ENCODE measurements at places on chromosomes 1 and 21.

GRCh38 chr1:121458291-121459048 lies 273.7 kb downstream of the SRGAP2C start:
- DNase-seq = no peak

DNA sequence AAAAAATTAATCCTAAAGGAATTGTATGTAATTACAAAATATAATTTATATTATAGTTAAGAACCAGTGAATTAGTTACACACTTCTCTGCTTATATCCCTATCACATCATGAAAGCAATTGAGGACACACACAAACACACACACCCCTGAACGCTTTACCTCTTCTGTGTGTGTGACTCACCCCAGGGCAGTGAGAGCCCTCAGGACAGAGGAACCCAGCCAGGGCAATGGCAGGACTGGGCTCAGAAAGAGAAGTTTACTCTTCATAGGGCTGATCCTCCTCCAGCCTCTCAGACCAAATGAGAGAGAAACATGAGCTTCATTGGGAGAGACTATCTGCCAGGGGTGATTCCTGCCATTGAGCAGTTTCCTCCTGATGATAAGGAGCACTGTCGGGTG lies 38.1 kb downstream of the SLC44A3 start:
- no peak for DNase-seq

DNA sequence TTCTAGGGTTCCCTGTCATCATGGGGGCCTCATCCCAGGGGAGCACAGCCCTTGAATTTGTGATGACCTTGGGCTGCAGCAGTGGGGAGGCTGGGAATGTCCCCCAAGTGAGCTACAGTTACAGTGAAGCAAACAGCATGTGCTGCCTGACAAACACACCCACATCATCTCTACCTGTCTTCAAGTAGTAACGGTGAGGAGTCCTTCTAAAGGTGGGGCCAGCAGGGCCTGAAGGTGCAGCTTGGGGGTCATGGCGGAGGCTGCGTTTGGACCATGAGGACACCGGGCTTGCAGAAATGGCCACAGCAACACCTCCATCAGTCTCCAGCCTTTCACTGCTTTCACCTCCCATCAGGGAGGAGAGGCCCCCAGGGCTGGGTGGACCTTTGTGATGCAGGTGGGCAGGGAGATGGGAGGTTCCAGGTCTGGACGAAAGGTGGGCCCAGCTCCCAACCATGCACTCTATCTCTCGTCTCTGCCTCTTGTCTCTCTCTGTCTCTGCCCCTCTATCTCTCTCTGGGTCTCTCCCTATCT lies 55.7 kb downstream of the WNT9A start:
- DNase-seq = no peak

GRCh38 chr21:33490991-33491372 lies 534 bp downstream of the DNAJC28 start:
- no peak for DNase-seq

DNA sequence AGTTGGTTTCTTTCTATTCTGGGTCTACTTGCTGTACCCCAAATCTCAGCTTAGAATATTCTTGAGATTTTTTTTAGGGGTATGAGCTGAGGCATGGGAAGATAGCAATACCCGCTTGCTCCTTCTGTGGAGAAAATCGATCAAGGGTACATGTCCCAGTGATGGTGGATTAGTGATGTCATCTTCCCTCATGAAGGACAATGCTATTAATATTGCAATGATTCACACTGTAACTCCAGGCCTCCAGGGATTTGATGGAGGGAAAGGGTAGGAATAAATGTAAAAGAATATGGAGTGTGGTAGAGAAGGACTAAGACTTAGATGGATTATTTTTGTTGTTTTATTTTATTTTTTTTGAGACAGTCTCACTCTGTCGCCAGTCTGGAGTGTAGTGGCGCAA lies 47.4 kb downstream of the XCL1 start:
- no peak for DNase-seq

GRCh38 chr1:247357781-247358211 lies 26.1 kb upstream of the ZNF496 start:
- no peak for DNase-seq

- DNase-seq = no peak
Observed at GRCh38 chr1:202860744-202861419, 28.1 kb downstream of the RABIF start.

GRCh38 chr1:172278478-172278877 lies 142.0 kb upstream of the C1orf105 start:
- DNase-seq = no peak

GRCh38 chr1:151720974-151721787 lies at the start of gene RIIAD1:
RIIAD1 (plus strand) TSS chr1:151721522; CDS start chr1:151721537, 15 bp downstream.
- DNase-seq = no peak

GRCh38 chr1:33393524-33393923 lies 37.4 kb downstream of the PHC2 start:
- DNase-seq = no peak

Data from pulmonary artery endothelial cell (primary cell).